Hepatic stellate cell (primary cell): ENCODE measurements at places on chromosomes 16 and 17.

GRCh38 chr17:49992933-49993422 lies 2.0 kb downstream of the DLX3 start:
- DNase-seq: peak; percentile 4

DNA sequence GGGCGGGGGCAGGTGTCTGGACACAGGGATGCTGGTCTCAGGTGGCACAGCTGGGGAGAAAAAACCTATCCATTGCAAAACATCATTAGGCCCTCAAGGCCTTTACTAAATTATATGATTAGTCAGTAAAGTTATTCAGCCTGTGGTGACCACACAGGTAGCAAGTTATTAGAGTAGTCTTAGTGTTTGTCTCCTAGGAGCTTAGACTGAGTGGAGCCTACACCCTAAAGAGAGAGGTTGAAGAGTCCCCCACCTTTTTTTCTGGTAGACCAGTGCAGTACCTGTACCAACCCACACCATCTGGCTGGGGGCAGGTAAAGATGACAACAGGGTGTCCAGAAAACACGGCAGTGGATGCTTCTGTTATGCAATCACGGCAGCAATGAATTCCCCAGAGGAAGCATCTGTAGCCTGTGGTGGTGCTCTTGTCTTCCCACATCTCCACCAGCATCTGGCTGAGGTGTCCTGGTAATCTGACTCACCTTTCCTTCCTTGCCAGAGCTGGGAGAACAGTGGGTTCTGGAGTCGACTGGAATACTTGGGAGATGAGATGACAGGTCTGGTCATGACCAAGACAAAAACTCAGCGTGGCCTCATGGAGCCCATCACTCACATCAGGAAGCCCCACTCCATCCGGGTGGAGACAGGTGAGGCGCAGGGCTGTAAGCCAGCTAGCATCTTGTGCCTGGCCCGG lies 11.0 kb downstream of the MYCBPAP start:
- no peak for DNase-seq

- DNase-seq: no peak
These were observed 59.3 kb downstream of the IKZF3 start for GRCh38 chr17:39804839-39805238.

GRCh38 chr17:38579934-38580333 lies 25.8 kb downstream of the SRCIN1 start:
- peak; percentile 57 for DNase-seq

- DNase-seq: no peak
These were observed 30.1 kb upstream of the NF1 start for GRCh38 chr17:31064707-31065106.

GRCh38 chr17:74433421-74434121 lies 1.7 kb downstream of the GPRC5C start:
- DNase-seq: no peak

DNA sequence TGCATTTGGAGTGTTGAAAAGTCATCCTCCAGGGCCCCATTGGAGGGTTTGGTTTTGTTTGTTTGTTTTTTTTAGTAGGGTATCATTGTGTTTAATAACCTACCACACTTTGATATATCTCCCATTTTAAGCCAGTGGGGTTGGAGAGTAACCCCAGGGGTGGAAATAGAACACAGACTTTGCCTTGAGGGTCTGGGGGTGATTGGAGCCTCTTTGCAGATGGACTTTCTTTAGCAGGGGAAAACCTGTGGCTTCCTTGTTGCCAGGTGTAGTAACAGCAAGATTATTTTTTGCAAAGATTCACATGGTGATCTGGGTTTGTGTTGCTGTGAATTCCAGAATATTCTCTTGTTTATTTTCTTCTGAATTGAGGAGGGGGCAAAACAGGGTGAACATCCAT lies 1.5 kb downstream of the ABCC1 start:
- no peak for DNase-seq

- no peak for DNase-seq
These were observed 3.5 kb downstream of the WDR81 start for GRCh38 chr17:1727876-1728630.

- DNase-seq: no peak
These were observed 14.8 kb downstream of the EFCAB5 start for GRCh38 chr17:29956225-29956624.

GRCh38 chr17:40259505-40259904 lies 28.2 kb upstream of the CDC6 start:
- no peak for DNase-seq

DNA sequence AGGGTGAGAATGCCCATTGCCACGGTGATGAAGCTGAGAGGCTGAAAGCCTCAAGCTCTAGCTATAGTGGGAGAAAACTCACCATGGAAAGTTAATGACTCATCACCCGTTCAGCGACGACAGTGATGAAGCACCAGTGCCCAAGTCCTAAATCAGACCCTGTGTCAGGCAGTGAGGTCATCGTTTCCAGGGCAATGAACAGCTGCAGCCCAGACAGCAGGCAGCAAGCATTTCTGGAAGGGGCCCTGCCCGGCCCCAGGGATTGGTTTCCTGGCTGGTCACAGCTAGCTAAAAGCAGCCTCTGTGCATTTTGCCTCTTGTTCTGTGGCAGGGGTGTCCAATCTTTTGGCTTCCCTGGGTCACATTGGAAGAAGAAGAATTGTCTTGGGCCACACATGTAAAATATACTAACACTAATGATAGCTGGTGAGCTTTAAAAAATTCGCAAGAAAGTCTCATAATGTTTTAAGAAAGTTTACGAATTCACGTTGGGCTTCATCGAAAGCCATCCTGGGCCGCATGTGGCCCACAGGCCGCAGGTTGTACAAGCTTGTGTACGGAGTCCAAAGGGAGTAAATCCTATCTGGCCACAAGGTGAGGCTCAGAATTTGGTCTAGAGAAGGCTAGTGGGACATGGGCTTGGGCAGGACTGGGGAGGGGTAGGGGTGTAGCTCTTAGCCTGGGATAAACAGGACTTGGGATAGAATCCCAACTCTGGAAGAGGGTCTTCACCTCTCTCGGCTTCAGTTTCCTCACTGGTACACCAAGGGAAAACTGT lies 40.6 kb downstream of the MIS12 start:
- DNase-seq: peak; percentile 97

GRCh38 chr17:21028192-21028591 lies 14.6 kb downstream of the USP22 start:
- DNase-seq: no peak

- no peak for DNase-seq
These were observed 16.0 kb downstream of the MMD start for GRCh38 chr17:55405600-55405999.

GRCh38 chr17:79792984-79793923 lies 3.6 kb downstream of the CBX8 start:
- peak; percentile 94 for DNase-seq

DNA sequence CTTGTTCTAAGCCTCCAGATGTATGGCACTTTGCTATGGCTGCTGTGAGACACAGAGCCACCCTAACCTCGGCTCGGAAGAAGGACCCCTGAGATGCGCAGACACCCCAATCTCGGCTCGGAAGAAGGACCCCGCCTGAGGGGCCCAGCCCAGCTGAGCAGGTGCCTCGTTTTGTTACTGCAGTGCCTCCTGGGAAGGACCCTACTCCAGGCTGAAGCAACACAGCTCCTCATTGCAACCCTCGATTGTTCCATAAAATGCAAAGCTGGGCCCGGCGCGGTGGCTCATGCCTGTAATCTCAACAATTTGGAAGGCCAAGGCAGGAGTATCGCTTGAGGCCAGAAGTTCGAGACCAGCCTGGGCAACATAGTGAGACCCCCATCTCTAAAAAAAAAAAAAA lies 61.3 kb downstream of the C16orf95 start:
- DNase-seq: no peak

DNA sequence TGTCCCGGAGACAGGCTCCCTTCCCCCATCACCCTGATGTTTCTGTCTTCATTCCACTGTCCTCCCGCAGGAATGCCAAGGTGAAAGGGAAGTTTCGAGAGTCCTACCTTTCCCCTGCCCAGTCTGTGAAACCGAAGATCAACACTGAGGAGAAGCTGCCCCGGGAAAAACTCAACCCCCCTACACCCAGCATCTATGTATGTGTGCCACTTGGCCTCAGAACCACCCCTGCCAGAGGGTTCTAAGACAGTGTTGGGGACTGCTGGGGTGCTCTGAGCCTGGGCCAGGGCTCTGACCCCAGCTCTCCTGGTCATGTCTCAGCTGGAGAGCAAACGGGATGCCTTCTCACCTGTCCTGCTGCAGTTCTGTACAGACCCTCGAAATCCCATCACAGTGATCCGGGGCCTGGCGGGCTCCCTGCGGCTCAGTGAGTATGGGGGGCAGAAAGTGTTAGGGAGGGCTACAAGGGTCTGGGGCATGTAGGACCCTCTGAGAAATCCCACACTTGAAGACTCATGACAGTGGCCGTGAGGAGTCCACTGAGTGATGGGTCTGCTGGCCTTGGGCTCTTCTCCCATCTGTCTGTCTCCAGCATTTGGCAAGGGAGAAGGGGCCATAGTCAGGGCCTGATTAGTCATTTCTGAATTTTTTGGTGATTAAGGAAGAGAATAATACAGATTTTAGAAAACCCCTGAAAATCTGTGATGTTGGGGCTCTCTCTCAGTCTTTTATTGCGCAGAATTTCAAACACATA lies 4.9 kb upstream of the TMEM88 start:
- no peak for DNase-seq

DNA sequence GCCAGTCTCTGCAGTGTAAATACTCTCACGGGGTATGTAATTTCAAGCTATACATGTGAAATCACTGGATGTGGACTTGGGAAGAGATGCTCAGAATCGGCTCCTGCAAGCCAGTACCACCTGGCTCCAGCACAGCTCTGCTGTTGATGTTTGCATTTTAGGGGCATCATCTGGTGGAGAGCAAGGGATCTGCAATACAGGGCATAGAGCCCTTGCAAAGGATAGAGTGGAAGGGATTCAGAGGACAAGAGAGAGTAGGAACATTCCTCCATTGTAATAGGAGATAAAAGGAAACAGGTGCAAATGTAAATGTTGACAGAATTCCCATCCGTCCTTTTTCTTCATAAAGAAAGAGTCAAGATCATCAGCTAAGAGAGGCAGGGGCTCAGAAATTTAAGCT lies 184.1 kb downstream of the PMP22 start:
- DNase-seq: no peak

- DNase-seq: no peak
These were observed 6.9 kb downstream of the TEN1 start for GRCh38 chr17:75985986-75986385.

DNA sequence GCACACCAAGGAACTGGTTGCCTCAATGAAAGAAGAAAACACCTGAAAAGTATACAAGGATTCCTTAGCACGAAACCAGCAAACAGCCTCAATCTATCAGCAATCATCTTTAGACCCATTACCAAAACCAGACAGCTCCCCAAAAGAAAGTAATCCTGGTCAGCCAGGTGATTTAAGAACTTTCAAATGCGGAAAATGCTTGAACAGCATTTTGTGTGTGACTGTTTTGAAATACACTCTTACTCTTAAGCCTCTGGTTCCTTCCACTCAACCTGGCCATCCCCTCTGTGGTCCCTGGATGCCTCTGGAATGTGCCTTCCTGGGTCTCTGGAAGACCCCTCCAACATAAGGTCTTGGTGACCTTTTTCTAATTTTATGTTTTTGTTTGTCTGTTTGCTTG lies 70.5 kb upstream of the NOG start:
- no peak for DNase-seq

- no peak for DNase-seq
These were observed 159.6 kb downstream of the PRKCA start for GRCh38 chr17:66462010-66462409.

DNA sequence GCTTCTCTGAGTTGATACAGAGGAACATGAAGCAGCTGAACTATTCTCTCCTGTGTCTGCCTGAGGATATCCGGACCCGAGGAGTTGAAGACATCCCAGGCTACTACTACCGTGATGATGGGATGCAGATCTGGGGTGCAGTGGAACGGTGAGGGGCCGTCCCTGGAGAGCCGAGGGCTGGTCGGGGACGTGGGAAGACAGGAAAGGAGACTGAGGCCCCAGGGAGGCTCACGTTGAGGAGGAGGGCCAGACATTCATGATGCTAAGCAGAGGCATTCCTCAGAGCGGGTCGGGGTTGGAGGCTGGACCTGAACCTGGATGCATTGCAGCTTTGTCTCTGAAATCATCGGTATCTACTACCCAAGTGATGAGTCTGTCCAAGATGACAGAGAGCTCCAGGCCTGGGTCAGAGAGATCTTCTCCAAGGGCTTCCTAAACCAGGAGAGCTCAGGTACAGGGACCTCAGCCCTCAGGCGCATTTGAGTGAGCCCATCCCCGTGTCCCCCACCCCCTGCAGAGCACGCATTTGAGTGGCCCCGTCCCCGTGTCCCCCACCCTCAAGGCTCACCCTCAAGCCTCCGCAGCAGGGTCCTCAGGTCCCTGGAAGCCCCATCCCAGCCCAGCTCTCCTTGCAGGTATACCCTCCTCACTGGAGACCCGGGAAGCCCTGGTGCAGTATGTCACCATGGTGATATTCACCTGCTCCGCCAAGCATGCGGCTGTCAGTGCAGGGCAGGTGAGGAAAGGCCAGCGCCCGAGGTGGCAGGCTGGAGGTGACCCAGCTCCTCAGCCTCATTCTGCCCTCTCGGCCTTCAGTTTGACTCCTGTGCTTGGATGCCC lies 8.3 kb downstream of the ALOX15B start:
- no peak for DNase-seq

- no peak for DNase-seq
These were observed 5.1 kb downstream of the KIFC3 start for GRCh38 chr16:57797216-57797525.
